ENCODE measurements at places on chromosomes 5 and 9.
A peak's percentile ranks its signal among the peaks of the same experiment; 100 is the strongest.

- DNase-seq = no peak
These were observed 34.9 kb downstream of the GNAQ start for GRCh38 chr9:77996696-77997095.

DNA sequence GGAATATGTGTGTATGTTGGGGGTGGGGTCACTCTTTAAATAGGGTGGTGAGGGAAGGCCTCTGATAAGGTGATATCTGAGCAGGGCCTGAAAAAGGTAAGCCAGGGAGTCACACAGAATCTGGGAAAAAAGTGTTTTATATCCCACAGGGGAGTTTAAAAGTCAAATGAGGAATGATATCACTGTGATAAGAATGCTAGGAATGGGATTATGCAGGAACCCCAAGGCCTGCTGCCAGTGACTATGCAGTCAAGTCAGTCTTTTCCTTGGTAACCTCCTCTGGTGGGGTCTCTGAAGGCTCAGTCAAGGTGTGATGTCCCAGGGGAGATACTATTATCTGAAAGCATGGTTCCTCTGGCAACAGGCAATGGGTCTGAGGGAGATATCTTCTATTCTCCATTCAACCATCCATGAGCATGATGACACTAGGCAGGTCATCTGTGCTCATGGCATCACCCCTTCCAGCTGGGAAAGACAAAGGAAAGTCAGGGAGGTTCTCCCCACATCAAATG lies 53.5 kb downstream of the GRIA1 start:
- DNase-seq = no peak

GRCh38 chr9:37085233-37085632 lies 35.1 kb upstream of the ZCCHC7 start:
- DNase-seq = no peak

DNA sequence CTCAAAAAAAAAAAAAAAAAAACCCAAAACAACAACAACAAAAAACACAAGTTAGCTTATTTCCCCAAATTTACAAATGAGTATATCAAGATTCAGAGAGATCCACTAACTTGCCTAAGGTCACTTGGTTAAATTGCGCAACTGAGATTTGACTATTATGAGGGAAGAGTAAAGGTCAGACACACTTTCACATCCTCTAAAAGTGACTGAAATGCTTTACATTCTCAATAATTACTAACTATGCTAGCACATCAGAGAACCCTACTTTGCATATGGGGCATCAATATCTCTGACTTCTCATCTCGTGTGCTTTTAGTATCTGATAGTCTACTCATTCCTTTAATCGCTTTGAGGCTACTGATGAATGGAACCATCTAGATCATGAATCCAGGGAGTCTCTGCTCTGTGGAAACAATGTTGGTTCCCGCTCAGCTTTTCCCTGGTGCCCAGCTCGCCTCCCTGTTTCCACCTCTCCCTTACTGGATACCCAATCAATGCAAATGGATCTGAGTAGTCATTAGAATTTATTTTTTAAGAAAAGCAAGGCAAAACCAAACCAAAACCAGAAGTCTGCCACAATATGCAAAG lies 182.1 kb upstream of the TRIM32 start:
- DNase-seq = no peak

DNA sequence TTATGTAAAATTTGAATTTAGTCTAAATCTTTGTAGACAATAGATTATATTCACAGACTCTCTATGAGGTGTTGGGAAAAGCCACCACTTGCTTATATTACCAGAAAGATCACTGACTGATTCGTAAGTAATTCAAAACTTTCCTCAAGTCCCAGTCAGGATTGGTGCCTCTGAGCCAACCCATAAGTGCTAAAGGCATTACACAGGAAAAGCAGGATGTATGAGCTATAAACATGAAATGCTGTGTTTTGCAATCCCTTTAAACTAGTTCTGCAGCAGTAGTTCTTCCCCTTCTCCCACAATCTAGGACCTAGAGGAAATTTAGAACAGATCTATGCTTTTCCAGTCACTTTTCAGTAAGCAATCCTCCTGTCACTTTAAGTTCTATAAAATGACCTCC lies 48.0 kb downstream of the SHLD3 start:
- no peak for DNase-seq

GRCh38 chr9:35726931-35727330 lies 5.1 kb downstream of the TLN1 start:
- peak; percentile 59 for DNase-seq

DNA sequence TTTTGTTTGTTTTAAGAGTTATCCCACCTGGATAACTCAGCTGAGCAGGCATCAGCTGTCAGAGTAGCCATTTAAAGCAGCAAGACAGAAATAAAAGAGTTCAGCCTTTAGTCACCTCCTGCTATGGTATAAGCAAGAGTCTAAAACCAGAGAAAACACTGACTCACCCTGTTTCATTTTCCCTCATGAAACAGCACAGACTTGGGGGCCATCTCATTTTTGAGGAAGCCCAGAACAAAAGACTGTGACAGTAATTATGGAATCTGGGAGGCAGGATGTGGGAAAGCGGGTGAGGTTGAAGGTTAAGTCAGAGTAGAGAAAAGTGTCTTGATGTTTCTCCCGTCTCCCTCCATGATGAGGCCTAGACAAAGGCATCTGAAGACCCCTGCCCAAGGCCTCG lies 90.2 kb upstream of the FAM174A start:
- no peak for DNase-seq

GRCh38 chr5:118788351-118788750 lies 200.0 kb downstream of the DTWD2 start:
- no peak for DNase-seq

DNA sequence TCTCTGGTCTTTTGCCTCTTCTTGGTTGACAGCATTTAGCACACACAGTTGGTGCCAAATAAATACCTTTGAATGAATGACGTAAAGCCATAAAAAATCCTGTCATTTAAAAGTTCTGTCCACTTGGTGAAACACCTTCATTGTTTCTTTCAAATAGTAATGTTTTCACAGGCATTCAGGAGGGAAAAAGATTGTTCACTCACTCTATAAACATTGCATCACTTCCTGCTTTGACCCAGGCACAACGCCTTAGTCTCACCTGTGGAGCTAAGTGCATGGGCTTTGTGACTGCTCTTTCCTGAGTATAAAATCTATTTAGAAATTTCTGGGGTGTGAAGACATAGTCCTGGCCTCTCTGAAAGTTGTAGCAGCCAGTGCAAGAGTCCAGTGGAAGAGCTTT lies 88.9 kb upstream of the CXCL14 start:
- no peak for DNase-seq

- peak; percentile 14 for DNase-seq
These were observed 38.3 kb upstream of the TIFAB start for GRCh38 chr5:135490245-135491037.

- no peak for DNase-seq
These were observed 768.6 kb upstream of the C9orf72 start for GRCh38 chr9:28341913-28342312.

- DNase-seq = no peak
These were observed 63.7 kb downstream of the DENND4C start for GRCh38 chr9:19294219-19294618.

- DNase-seq = no peak
These were observed 73.6 kb downstream of the C9orf153 start for GRCh38 chr9:86185872-86186271.

DNA sequence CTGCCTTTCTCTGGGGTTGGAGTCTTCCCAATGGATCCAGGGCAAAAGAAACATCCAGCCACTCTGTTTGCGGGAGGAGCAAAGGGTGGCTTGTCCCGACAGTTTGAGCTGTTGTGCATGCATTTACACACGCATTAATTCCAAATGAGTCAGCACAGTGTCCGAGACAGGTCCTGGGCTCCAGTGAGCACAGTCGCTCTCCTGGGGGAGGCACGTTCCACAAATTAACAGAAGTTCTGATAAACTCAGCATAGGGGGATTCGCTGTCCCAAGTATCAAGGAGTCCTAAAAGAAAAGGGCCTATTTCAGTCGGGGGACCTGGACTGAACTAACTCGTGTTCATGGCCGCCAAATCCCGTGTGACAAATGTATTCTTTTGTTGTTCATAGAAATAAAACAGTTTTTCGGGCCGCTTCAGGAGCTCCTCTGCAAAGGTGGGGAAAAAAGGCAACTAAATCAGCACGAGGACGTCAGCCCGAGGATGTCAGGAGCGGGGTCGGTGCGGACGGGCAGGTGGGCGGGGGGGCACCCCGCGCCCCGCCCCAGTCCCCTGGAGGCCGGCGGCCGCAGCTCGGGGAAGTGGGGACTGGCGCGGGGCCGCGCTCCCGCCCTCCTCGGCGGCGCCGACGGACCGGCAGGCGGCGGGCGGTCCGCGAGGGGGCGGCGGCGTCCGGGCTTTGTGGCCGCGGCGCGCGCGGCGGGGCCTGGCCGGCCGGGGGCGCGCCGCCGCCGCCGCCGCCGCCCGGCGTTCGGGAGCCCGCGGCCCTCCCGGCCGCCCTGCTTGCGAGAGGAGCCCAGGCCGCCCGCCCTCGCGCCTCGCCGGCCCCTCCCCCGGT lies at the start of gene MSANTD3:
Gene MSANTD3 (plus strand): TSS at position 614 of the 836 bp plus-strand sequence. CDS start 14,796 bp downstream, outside the sequence.
- peak; percentile 67 for DNase-seq

DNA sequence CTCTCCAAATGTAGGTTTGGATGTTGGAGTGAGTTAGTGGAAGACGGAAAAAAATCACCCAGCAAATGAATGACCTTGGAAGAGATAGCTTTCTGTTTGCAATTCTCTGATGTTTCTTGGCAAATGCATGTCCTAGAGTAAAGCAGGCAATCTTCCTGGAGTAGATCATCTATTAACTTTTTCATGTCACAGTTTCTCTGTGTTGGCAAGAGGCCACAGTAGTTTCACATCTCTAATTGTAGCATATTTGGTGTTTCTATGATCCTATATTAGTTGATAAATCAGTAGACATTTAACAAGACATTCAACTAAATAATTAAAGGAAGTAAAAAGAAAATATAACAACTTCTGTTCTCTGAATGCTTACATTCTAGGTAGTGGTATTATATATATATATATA lies 138.2 kb upstream of the MINAR2 start:
- DNase-seq = no peak

DNA sequence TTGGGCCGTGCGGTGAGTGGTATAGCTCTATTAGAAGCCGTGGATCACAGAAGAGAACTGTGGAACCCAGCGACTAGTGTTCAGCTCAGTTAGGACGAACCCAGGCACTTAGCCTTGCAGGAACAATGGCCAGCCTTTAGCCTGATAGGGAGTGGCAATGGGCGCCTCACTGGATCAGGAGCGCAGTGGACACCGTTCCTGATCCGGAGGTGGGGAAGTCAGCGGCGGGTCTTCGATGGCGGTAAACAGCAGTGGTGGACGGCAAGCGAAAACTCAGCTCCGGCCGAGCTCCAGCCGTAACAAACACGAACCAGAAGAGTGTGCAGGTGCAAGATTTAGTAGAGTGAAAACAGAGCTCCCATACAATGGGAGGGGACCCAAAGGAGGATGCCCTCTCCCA lies 340.0 kb downstream of the TLE4 start:
- DNase-seq = no peak

GRCh38 chr9:12878351-12878978 lies 103.6 kb downstream of the LURAP1L start:
- DNase-seq = no peak

GRCh38 chr9:131411719-131412681 lies 18.1 kb downstream of the PRRC2B start:
- no peak for DNase-seq
